HAP-1 (cell line): ENCODE measurements at places on chromosomes 7 and 10.

GRCh38 chr10:31659665-31660064, 269.0 kb downstream of the ARHGAP12 start:
- DNase-seq = no peak

GRCh38 chr10:57457972-57458512, 809.7 kb downstream of the IPMK start:
- DNase-seq = no peak

DNA sequence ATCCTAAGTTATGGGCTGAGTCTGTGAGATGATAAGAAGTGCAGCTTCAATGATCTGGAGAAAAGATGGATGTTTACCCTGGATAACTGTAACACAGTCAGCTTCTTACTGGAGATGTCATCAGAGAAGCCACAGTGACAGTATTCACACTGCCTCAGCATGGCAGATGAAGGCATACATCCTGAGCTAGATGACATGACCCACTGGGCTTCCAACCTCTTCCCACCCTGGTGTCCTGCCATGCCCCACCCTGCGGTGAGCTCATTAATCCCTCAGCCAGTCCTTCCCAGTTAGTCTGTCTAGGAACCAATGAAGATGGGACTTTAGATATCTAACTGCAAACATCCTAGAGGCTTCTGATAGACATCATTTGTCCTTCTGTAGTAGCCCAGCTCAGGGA, 213.8 kb downstream of the TAX1BP1 start:
- DNase-seq = no peak

DNA sequence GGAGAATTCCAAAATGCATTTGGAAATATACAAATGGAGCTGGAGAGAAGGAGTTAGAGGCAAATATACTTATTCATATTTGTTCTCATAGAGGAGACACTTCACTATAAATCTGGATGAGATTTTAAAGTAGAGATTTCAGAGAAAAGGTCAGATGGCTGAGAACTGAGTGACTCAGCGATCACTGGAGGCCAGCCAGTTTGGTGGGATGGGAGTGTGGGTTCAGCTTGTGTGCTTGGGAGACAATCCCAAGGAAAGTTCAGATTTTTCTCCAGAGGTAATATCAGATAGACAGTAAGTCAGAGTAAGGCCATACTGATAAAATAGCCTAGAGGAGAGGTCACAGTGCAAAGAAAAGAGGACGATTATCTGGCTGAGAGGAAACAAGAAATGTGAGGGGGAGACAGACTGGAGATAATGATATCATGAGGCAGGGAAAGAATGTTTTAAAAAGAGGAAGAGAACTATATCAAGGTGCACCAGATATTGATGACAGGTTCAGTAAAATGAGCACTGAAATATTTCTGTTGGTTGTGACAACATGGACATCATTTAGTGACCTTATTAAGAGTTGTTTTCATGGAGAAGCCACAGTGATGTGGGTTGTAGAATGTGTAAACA, 67.0 kb downstream of the MDFIC start:
- DNase-seq = no peak

DNA sequence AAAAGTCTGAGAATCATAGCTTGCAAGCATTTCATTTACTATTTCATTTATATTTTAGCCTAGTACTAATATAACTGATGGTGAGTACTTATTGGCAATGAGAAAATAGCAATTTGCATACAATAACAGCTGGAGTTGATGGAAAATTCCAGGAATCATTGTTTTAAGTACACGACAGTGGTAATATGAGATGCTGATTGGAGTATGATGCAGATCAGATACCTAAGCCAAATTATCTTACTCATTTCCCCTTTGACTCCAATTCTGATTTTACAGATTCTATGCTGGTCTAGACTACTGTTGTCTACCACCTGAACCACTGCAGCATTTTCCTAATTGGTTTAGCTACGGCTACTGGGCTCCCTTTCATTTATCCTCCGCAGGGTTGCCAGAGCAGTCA, 36.7 kb downstream of the GNG11 start:
- DNase-seq = no peak

DNA sequence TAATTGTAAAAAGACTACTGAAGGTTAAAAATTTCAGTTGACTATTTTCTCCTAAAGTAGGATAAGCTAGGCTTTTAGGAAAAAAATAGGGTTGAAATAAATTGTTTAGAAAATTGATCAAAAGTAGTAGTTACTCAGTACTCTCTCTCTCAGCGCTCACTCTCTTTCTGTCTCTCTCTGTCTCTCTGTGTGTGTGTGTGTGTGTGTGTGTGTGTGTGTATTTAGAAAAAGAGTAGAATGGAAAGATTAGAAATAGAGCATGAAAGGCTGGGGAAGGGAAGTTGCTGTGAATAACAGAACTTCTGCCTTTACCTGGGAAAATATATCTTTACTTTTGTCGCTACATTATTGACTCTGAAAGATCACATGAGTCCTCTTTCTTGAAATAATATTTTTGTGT, 20.6 kb downstream of the ADK start:
- DNase-seq = no peak

DNA sequence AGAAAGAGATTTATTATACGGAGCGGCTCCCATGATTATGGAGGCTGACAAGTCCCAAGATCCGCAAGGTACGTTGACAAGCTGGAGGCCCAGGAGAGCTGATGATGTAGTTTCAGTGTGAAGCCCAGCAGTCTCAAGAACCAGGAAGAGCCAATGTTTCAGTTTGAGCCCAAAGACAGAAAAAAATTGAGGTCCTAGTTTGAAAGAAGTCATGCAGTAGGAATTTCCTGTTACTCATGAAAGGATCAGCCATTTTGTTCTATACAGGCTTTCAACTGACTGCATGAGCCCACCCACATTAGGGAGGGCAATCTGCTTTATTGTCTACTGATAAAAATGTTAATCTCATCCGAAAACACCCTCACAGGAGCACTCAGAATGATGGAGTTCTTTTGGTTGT, 51.5 kb downstream of the CCDC71L start:
- no peak for DNase-seq

DNA sequence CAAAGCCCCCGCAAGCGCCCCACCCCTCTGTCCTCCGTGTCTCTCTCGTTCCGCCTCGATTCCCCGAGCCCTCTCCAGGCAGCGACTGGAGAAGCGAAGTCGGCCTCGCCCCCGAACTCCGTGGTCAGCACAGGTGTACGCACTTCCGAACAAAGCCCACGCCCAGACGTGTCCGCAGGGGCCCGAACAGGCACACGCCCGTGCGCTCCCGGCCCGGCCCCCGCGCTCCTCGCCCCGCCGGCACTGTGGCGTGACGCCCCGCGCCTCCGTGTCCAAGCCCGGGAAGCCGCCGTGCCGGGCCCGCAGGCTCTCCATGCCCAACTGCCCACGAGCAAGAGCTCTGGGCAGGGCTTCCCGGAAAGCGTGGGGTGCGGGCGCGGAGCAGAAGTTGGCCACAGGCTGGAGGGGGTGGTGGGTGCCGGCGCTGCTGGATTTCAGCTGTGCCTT, 662 bp downstream of the NRCAM start:
- DNase-seq = no peak

GRCh38 chr10:110420401-110421193, 77.1 kb upstream of the DUSP5 start:
- peak; percentile 25 for DNase-seq

DNA sequence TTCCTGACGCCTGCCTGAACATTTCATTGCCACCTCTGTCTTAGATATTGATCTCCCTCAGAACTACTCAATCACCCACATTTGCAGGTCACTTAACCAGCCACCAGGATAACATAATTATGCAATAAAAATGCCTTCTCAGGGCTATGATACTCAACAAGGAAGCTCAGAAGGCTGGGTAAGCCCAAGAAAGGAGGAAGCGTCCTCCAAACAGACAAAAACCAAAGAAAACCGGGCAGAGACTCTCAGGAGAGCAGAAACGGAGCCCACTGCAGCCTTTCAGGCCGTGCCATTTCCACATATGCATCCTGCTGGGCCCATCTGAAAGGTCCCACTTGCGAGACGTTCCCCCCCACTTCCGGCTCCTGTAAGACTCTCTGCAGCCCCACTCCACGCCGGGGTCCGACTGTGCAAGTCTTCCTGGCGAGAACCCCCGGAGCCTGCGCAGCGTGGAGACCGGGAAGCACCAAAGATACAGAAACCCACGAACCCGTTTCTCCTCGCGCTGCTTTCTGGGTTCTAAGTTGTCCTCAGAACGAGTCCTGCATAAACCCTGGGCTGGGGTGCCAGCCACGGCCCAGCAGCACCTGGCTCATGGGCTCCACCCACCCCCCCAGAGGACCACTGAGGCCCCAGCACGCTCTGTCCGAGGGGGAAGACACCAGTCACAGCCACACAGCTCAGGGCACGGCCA, 83.7 kb downstream of the DIP2C start:
- DNase-seq = no peak
